Epithelial cell of prostate (primary cell): ENCODE measurements at places on chromosomes 11 and 22.
A peak's percentile ranks its signal among the peaks of the same experiment; 100 is the strongest.

- DNase-seq = no peak
Measured at GRCh38 chr11:91641153-91641552, 583.5 kb upstream of the FAT3 start.

DNA sequence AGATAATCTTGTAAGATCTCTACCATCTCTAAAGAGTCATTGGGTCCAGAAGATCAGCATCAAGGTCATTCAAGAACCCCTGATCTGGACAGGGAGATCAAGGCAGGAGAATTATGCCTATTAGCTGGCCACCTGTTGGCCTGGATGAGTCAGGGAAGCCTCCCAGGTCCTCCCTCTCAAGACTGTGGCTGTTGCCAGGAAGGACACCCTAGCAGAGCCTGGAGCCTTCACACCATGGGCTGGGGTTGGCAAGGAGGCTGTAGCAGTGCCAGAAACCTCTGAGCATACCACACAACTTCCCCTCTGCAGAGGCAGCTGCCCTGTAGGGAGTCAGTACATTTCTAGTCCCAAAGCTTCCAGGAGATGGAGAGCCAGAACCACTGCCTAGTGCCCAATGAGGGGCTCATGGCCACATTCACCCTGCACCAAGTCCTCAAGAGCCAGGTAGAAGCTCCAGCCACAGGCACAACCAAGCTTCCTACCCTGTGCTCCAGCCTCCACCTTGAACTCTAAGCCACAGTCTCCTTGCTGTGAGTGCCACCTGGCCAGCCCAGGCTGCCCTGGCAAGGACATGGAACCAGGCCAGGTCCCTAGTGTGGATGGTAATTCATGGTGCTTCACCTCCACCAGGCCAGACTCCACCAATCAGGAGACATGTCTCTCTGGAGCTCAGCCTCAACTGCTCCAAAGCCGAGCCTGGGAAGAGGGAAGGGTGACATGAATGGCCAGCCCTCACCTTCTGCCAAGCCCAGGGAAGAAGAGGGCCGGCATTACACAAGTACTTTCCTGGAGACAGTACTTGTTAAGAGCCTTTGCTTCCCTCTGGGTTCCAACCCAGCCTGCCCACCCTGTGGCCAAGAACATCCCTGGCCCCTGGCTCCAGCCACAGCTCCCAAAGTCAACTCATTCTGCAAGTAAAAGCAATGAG, 124.3 kb downstream of the BUD13 start:
- no peak for DNase-seq

- no peak for DNase-seq
Measured at GRCh38 chr11:61498767-61499341, 9.7 kb upstream of the LRRC10B start.

- no peak for DNase-seq
Measured at GRCh38 chr22:36010090-36010489, 18.5 kb downstream of the RBFOX2 start.

- peak; percentile 64 for DNase-seq
Measured at GRCh38 chr11:123616505-123617198, 37.8 kb downstream of the SCN3B start.
